ENCODE measurements at places on chromosomes 12 and 14.

GRCh38 chr14:76902591-76902990 lies 76.4 kb downstream of the LRRC74A start:
- DNase-seq, result no peak

DNA sequence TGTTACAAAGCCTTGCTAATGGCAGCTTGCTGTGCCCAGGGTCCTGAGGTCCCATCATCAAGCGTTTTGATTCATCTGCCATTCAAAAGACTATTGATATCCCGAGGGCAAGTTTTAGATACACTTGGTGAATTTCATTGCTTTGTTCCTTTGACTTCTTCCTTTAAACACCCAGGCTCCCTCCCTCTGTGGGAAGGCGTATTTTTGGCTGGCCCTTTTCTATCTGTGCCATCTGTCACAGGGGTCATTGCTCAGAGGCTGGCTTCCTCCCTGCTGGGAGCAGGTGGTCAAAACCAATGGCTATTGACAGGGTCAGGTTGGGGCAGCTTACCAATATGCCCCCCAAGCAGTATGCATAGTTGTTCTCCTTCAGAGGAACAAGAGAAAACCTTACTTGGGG lies 40.0 kb downstream of the SCN8A start:
- no peak for DNase-seq

DNA sequence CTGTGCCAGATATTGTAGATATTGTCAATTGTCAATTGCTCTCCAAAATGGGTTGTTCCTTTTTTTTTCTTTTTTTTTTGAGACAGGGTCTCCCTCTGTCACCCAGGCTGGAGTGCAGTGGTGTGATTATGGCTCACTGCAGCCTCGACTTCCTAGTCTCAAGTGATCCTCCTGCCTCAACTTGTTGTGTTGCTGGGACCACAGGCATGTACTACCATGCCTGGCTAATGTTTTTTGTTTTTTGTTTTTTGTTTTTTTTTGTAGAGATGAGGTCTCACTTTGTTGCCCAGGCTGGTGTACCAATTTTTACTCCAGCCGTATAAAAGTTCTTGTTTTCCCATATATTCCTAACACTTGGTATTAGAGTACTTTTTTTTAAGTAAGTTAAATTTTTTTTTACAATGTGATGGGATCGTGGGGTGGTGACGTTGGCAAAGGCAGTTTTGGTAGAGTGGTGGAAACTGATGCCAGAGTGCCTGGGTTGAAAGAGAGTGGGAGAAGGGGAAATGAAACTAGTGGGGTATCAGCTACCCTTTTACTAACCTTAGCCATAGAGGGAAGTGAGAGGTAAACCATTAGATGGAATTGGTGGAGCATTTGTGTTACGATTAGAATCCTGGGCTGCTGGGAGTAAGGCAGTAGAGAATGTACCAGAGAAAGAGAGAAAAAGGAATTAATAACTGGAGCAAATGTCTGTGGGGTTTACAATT lies 33.0 kb upstream of the CFAP54 start:
- no peak for DNase-seq

DNA sequence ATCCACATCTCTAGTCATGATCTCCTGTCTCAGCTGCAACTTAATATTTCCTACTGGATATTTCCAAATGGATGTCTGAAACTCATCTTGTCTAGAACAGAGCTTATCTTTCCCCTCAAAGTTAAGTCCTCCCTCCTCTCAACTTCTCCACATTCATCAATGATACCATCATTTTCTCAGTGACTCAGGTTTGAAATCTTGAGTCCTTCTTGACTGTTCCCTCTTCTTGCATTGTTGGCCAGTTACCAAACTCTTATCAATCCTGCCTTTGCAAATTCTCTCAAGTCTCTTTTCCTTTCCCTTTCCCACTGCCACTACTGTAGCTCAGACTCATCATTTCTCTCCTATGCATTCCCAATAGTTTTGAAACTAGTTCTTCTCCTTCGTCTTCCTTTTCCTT lies 14.3 kb upstream of the CHURC1 start:
- DNase-seq, result no peak

DNA sequence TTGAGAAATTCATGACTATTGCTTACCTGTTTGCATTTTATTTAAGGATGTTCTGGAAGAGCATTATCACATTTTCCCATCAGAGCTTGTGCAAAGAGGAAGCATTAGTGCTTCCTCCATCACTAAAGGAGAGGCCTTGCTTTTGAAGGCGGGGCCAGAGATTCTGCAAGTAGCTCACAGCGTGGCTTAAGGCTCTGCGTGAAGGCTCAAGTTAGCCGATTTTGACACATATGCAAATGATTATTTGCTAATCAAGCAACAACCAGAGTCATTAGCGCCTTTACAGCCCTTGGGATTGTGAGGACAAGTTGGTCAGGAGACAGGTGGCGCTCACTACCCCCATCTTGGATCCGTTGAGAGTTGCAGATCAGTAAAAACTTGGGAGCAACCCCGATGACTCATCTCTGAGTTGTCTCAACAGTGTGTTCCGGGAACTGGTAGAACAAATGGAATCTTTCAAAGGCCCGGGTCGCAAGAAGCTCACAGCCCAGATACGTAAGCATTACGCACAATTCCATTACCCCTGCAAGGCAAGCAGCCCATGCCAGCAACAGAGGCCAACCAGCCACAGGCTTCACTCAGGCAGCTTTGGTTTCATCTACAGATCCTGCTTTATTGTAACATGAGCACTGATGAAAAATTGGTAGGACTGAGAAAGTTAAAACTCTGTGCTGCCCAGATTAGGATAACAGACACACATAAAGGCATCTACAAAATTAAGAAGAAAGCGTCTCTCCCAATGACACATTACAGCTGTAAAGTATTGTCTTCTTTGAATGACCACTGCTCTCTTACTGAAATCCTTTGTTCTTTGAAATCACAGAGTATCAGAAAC lies 34.9 kb upstream of the SPTSSA start:
- DNase-seq, result no peak

GRCh38 chr12:1828856-1829255 lies 8.5 kb downstream of the LRTM2 start:
- DNase-seq, result no peak

- DNase-seq, result no peak
Observed at GRCh38 chr14:55097881-55098560, 31.0 kb upstream of the LGALS3 start.
